ENCODE measurements at places on chromosomes 5 and 9.

- H3K27ac ChIP-seq: no peak overlapping the region
- no peak for DNase-seq
- H3K4me1 ChIP-seq: peaks cover 5% of the 10 kb centered on the region
- H3K4me3 ChIP-seq: no peak overlapping the region
These were observed 31.4 kb downstream of the GCNT1 start for GRCh38 chr9:76490249-76490990.

DNA sequence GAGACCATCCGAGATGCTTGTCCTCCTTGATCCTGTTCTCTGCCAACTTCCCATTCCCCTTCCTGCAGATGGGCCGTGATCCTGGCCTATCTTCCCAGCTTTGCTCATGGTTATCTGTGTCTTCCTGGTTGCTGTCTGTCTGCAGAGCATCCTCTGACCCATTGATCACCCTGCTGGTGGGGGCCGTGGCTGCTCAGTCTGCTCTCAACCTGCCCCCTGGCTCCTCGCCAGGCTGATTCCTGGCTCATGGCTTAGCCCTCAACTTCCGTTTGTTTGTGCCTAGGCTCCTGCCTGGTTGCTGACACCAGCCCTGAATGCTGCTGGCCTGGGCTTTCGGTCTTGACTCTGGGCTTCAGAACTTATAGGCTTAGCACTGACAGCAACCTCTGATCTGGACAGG lies 67.1 kb upstream of the SMIM15 start:
- no peak for DNase-seq
- no peak overlapping the region for H3K27ac ChIP-seq

- H3K4me3 ChIP-seq: no peak overlapping the region
- no peak overlapping the region for H3K27ac ChIP-seq
- H3K4me1 ChIP-seq: no peaks in the 10 kb centered on the region
- peaks cover 10% of the 10 kb centered on the region for H3K27me3 ChIP-seq
These were observed 32.0 kb downstream of the ANGPTL2 start for GRCh38 chr9:127090341-127090985.

- peaks cover 58% of the 10 kb centered on the region for H3K36me3 ChIP-seq
- H3K27me3 ChIP-seq: no peaks in the 10 kb centered on the region
- DNase-seq: no peak
- H3K4me3 ChIP-seq: no peak overlapping the region
- H3K4me1 ChIP-seq: peaks cover 3% of the 10 kb centered on the region
These were observed 71.3 kb upstream of the RAPGEF6 start for GRCh38 chr5:131706281-131706680.

DNA sequence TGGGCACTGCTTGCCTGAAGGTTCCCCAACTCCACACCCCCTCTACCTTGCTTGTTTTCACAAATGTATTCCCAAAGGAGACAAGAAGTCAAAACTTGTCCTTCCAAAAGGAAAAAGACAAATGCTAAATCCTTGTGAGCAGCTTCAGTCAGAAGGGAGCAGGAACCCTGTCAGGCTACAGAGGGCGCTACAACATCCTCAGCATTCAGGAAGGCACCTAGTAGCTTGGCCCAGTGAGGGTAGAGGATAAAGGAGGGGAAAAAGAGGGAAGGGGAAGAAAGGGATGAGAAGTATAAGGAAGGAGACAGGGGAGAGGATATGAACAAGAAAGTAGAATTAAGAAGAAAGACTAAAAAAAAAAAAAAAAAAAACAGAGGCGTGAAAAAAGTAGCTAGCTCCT lies 97.5 kb downstream of the MLLT3 start:
- no peak overlapping the region for H3K27ac ChIP-seq
- no peaks in the 10 kb centered on the region for H3K27me3 ChIP-seq
- peaks cover 7% of the 10 kb centered on the region for H3K36me3 ChIP-seq
- H3K4me3 ChIP-seq: no peak overlapping the region

GRCh38 chr5:171477101-171477500 lies 57.7 kb downstream of the FGF18 start:
- no peaks in the 10 kb centered on the region for H3K4me1 ChIP-seq
- no peak overlapping the region for H3K4me3 ChIP-seq
- peaks cover 4% of the 10 kb centered on the region for H3K27me3 ChIP-seq
- H3K36me3 ChIP-seq: no peaks in the 10 kb centered on the region

DNA sequence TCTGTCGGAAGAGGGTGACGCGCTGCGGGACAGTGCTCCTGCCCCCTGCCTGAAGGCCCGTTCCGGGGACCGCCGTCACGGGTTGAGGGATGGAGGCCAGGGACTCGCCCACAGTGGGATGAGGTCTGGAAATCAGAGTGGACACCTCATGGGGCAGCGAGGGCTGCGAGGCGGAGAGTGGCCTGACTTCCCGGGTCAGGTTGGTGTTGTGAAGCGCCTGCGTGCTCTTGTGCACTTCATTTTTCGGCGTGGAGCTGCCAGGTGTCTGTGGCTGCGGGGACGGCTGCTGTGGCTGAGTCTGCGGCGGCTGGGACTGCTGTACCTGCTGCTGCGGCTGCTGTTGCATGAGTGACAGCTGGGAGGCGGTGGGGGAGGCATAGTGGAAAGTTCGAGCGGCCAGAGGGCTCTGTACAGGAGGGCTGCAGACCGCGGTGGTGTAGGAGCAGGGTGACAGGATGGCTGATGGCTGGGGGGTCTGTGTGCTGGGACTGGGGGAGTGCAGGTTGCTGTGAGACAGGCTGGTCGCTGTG lies 434.1 kb downstream of the HCN1 start:
- H3K4me3 ChIP-seq: no peak overlapping the region
- DNase-seq: no peak
- no peaks in the 10 kb centered on the region for H3K4me1 ChIP-seq
- no peaks in the 10 kb centered on the region for H3K27me3 ChIP-seq
- no peaks in the 10 kb centered on the region for H3K36me3 ChIP-seq

GRCh38 chr5:33631786-33632185 lies 191.0 kb downstream of the TARS1 start:
- H3K27ac ChIP-seq: no peak overlapping the region
- no peak overlapping the region for H3K4me3 ChIP-seq
- no peak for DNase-seq
- H3K36me3 ChIP-seq: no peaks in the 10 kb centered on the region
- no peaks in the 10 kb centered on the region for H3K4me1 ChIP-seq
- H3K27me3 ChIP-seq: no peaks in the 10 kb centered on the region

DNA sequence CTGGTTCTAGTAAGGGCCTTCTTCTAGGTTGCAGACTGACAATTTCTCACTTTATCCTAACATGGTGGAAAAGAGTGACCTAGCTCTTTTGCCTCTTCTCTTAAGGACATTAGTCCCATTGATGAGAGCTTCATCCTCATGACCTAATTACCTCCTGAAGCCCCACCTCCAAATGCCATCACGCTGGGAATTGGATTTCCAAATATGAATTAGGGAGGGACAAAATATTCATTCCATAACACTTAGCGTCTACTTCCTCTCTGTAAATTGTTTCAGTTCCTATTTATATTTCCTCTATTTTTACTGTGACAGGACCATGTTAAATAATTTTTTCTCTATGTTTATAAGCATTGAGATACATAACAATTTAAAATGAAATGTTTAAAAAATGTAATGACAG lies 408.8 kb downstream of the CDH10 start:
- no peak for DNase-seq
- H3K36me3 ChIP-seq: no peaks in the 10 kb centered on the region
- H3K4me1 ChIP-seq: no peaks in the 10 kb centered on the region
- no peaks in the 10 kb centered on the region for H3K27me3 ChIP-seq
- no peak overlapping the region for H3K27ac ChIP-seq

DNA sequence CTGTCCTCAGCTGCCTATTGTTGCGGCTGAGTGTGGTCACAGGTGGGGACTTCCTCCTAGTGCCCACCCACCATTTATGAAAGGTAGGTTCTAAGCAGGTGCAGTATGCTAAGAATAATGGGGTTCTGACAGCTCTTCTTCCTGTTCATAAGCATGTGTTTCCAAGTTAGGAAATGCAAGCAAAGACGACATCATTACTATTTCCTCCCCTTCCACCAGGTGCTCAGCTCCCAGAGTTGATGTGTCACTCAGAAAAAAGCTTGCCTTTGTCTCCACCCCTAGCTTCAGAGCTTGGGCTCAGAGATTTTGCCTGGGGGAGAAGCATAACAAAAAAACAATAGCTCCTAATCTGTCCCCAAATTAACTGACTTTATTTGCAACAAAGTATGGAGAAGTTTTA lies 1076.7 kb downstream of the NR2F1-AS1 start:
- no peak overlapping the region for H3K4me3 ChIP-seq
- no peaks in the 10 kb centered on the region for H3K4me1 ChIP-seq
- no peaks in the 10 kb centered on the region for H3K36me3 ChIP-seq

- H3K36me3 ChIP-seq: no peaks in the 10 kb centered on the region
- no peak overlapping the region for H3K4me3 ChIP-seq
- no peaks in the 10 kb centered on the region for H3K4me1 ChIP-seq
- no peaks in the 10 kb centered on the region for H3K27me3 ChIP-seq
- no peak for DNase-seq
These were observed 547.2 kb downstream of the CSNK1G3 start for GRCh38 chr5:124059200-124059599.

DNA sequence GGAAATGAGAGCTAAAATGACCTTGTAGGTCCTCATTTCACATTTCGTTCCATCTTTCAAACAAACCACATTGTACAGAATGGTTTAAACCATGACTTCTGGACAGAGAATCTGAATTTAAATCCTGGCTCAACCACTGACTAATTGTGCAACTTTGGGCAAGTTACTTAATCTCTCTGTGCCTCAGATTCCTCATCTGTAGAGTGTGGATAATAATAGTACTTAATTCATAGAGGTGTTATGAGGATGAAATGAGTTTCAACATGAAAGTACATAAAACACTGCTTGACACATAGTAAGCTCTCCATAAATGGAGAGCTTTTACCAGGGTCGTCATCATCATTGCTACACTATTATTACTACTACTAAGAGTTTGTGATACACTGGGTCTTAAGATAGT lies 46.3 kb upstream of the FOXE1 start:
- no peak for DNase-seq
- no peak overlapping the region for H3K27ac ChIP-seq
- H3K27me3 ChIP-seq: peaks cover 28% of the 10 kb centered on the region
- H3K4me1 ChIP-seq: peaks cover 3% of the 10 kb centered on the region

GRCh38 chr9:84357275-84357674 lies 16.7 kb upstream of the SLC28A3 start:
- H3K4me3 ChIP-seq: no peak overlapping the region
- H3K4me1 ChIP-seq: no peaks in the 10 kb centered on the region
- no peaks in the 10 kb centered on the region for H3K36me3 ChIP-seq

GRCh38 chr5:59276917-59277372 lies 616.6 kb downstream of the PDE4D start:
- peaks cover 27% of the 10 kb centered on the region for H3K27me3 ChIP-seq
- H3K27ac ChIP-seq: no peak overlapping the region
- DNase-seq: no peak

DNA sequence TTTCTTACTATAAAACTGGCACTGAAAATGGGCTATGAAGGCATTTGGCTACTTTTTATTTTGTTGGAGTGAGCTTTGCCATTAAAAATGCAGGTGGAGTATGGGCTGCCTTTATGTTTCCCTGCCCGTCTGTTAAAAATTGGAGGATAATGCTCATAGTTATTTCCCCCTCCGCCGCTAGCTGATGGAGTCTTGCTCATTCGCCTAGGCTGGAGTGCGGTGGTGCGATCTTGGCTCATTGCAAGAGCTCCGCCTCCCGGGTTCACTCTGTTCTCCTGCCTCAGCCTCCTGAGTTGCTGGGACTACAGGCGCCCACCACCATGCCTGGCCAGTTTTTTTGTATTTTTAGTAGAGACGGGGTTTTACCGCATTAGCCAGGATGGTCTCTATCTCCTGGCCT lies 8.6 kb downstream of the G3BP1 start:
- H3K36me3 ChIP-seq: peaks cover 51% of the 10 kb centered on the region
- H3K4me1 ChIP-seq: peaks cover 52% of the 10 kb centered on the region
- DNase-seq: no peak
- no peak overlapping the region for H3K27ac ChIP-seq
- no peak overlapping the region for H3K4me3 ChIP-seq

GRCh38 chr5:131364507-131365050 lies 100.7 kb downstream of the CDC42SE2 start:
- H3K27me3 ChIP-seq: no peaks in the 10 kb centered on the region
- peaks cover 72% of the 10 kb centered on the region for H3K36me3 ChIP-seq
- peaks cover 44% of the 10 kb centered on the region for H3K4me1 ChIP-seq
- H3K4me3 ChIP-seq: peak overlapping the region; percentile 6
- DNase-seq: no peak
- H3K27ac ChIP-seq: peak overlapping the region; percentile 78

DNA sequence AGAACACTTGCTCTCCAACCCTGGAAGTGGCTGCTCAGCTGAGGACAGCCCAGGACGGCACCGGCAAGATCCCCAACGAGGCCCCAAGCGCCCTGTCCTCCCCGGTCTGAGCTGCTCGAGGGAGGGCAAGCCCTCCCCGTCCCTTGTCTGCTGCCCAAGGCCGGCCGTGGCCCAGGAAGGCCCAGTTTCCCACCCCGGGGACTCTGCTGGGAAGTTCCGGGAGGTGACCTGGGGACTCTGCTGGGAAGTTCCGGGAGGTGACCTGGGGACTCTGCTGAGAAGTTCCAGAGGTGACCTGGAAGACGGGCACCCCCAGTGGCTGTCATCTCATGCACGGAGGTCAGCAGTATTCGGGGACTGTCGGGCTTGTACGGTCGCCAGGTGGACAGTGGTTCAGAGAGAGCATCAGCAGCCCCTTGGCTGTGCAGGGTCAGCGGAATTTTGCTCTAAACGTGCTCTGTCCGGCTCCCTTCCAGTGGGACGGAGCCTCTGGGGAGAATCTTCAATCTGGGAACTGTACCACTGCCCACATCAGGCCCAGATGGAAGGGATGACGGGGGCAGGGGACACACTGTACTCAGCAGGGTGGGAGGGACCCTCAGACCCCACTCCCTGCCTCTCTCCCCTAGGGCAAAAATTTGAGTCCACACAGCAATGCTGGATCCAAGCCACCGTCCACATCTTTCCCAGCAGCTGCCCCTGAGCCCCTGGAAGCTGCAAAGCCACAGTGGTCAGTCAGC lies 7.2 kb downstream of the NACC2 start:
- no peak overlapping the region for H3K4me3 ChIP-seq
- no peaks in the 10 kb centered on the region for H3K4me1 ChIP-seq
- H3K27ac ChIP-seq: no peak overlapping the region
- H3K36me3 ChIP-seq: no peaks in the 10 kb centered on the region
- no peak for DNase-seq
- H3K27me3 ChIP-seq: peaks cover 5% of the 10 kb centered on the region

DNA sequence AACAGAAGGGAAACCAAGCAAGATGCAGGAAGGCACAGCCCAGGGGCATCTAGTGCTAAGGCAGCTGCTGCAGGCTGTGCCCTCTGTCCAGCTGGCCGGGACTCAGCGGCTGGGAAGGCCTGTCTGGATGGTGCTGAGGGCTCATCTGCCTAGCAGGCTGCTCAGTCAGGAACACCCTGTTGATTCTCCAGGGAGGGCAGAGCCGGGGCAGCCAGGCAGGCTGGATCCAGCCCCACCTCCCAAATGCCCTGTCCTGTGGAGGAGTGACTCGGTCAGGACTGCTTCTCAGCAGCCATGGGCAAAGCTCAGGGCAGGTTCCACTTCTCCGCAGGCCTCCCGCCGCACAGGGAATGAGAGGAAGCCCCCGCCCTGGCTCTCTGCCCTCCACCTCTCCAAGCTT lies 7.8 kb upstream of the LCN9 start:
- no peak for DNase-seq
- no peaks in the 10 kb centered on the region for H3K27me3 ChIP-seq
- H3K36me3 ChIP-seq: no peaks in the 10 kb centered on the region
- no peak overlapping the region for H3K27ac ChIP-seq
- no peaks in the 10 kb centered on the region for H3K4me1 ChIP-seq
- no peak overlapping the region for H3K4me3 ChIP-seq
